ENCODE measurements at places on chromosomes 3 and 15.
A peak's percentile ranks its signal among the peaks of the same experiment; 100 is the strongest.

- DNase-seq, result no peak
Measured at GRCh38 chr3:61438253-61439121, 122.9 kb upstream of the PTPRG start.

GRCh38 chr15:37638116-37638515 is 296.3 kb upstream of the TMCO5A start:
- no peak for DNase-seq

DNA sequence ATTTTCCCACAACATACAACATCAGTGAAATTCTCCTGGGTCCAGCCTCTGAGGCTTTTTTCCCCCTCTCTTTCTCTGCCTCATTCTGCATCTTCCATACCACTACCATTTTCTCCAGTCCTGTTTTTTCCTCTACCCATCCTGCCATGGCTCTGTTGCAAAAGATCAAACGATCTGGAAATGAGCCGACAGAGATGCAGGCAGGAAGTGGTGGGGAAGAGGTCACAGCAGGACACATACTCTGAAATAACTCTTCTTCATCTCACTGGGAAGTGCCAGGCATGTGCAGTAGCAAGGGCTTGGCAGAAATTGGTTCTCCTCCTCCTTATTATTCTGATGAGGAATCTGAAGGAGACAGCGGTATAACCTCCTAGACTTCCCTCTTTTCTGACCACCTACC is 114.3 kb downstream of the CORO2B start:
- DNase-seq, result no peak

DNA sequence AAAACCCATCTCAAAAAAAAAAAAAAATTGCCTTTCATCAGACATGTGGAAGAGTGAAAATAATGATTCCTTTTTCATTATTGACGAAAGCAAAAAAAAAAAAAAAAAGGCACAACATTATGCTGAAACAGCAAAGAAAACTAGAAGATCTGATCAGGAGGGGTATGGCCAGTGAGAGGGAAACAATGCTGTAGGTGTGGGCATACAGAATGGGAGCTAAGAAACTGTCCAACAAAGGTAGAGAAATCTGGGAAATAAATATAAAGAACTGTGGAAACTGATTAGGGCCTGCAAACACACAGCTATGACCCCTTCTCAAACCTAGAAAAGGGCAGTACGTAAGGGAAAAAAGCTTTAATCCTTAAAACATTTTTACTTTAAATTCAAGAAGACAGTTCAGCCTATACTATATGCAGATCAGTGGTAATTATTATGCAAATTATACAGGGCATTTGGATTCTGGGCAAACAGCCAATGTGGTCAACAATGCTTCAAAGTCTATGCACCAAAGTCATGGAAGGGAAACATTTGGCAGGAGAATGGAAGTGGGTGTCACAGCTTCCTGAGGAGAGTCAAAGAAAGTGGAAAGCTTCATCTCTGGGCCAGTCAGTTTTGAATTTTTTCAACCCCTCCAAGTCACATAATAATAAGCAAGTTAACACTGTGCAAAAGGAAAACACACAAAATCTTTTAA is 68.3 kb upstream of the SLC12A8 start:
- no peak for DNase-seq

DNA sequence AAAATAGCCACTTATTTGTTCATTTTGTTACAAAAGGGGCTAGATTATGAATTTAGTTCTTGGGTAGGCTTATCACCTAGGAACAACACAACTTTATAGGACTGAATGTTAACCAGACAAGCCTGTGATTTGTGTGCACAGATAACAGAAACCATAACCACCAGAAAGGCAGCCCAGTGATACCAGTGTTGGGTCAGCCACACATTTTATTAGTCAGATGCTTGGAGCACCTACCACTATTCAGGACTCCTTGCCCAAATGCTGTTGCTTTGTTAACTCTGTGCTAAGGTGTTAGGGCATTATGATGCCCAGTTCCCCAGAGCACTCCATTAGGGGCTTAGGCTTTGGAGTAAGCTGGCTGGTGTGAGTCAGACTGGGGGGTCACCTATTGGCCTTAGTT is 22.5 kb downstream of the PLCL2 start:
- no peak for DNase-seq

GRCh38 chr15:40032125-40032839 is 6.7 kb downstream of the SRP14 start:
- no peak for DNase-seq

DNA sequence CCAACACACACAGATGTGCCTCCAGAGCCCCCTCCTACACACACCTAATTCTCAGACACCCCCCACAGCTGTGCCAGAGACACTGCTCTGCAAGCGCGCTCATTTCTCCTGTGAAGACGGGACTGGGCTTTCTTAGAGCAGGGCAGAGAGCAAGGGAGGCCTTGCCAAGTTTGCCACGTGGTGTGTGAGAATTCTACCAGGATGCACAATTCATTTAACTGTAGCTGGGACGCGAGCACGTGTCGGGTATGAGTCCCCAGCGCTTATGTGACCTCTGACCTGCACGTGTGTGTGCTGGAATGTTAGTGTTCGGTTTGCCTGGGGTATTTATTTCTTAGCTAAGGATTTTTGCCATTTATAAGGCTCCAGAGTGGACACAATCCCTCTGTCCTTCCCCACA is 37.0 kb downstream of the FEM1B start:
- no peak for DNase-seq

DNA sequence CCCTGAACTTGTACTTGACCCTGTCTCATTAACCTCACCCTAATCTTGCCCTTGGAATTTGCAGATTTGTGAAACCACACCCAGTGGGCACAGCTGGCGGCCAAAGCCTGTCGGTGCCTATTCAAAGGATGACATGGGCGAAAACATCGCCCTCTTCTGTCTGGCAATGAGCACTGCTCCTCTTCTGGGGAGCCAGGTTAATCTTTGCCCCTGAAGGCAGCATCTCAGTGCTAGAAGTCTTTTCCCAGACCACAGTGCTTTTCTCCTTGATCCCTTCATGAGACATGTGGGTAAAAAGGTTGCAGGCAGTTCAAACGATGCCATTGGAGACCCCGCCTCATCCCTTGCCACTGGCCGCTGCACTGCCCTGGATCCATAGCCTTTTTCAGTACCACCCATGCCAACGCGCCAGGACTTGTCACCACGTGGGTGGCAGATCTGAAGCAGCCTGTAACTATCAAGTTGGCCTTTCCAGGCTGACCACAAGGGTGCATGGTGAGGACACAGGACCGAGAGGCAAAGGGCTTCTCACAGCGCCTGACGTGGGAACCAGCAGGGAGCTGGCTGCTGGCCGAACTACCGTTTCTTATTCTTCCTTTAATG is 6.5 kb upstream of the DNASE1L3 start:
- DNase-seq, result peak; percentile 31

- no peak for DNase-seq
Measured at GRCh38 chr15:64000183-64000951, 45.9 kb downstream of the DAPK2 start.

- DNase-seq, result no peak
Measured at GRCh38 chr3:72332689-72333088, 515.6 kb downstream of the SHQ1 start.

DNA sequence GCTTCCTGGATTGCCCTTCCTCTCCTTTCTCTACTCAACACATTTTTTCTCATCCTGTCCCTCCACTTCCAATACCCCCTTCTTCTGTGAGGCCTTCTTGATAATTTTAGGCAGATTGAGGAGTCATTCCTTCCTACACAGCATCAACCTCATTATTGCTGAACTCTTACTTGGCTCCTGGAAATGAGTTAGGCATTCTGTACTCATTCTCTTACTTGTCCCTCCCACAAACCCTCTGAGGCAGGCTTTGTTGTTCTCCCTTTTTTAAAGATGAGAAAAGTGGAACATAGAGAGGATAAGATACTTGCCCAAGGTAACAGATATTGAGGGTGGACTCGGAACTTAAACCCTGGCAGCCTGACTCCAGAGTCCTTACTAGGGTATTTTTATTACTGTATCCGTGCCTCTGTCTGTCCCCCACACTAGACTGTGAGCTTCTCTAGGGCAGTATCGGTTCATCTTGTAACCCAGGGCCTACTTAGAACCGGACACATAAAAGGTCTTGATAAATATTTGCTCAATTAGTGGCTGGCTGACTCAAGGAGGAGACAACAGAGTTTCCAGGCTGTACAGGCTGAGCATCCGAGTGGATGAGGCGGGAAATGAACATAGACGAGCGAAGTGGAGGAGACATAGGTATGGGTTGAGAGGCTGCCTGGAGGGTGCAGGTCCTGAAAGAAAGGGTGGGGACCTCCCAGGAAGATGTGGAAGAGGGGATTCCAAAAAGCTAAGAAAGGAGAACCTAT is 148.7 kb upstream of the ATP2B2 start:
- DNase-seq, result no peak

DNA sequence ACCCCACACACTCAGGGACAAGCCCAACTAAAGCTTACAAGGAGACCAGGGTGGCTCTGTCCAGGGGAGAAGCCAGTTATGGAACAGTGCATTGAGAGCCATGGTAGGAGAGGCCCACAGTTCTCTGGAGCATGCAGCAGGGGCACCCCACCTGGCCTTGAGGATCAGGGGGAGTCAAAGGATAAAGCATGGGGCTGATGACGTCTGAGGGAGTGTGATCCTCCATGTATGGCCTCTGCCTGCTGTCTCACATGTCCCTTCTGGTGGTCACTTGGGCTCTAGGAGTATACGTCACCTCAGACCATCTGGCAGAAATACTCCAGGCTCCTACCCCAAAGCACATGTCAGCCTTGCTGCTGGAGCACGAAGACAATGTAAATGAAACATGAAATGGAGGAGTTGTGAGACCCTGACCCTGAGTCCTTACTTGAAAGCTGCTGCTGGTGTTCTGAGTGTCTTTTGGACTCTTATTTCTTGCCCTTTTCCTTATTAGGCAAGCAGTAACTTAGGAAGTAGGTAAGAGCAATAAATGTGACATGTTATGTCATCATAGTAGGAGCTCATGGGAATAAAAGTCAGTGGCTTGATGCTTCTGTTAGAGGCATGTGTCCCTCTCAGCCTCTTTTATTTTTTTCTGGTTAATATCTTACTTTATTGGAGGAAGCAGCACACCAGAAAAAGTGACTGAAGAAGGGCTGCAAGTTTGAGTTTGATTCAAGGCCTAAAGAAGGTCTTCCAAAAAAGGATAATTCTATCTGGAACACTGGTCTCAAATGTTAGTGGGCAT is 15.5 kb downstream of the SRPRB start:
- no peak for DNase-seq

DNA sequence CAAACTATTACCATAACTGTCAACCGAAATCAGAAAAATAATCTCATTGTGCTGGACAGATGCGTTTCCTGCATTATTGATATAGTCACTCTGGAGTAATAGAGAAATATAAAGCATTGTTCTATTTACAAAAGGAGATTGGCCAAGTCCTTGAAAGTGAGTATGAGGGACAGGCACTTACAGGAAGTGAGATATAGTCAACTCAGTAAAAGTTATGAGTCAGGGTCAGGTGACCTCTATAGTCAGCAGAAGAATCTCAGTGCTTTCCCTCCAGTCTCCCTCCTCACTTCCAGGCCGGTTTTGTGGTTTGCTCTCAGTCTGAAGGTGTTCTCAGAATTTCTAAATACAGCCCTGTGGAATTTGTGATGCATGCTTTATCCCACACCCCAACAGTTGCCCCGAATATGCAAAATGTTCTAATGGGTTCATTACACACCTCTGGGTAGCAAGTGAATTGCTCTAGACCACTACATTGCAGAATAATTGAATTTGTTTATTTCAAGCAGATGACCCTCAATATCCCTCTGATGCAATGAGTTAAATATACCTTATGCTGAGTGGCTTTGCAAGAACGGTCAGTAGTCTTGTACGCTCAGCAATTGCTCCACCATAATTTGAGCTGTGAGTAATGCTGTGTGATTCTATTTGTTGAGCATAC is 787.7 kb downstream of the MCTP2 start:
- DNase-seq, result no peak

- no peak for DNase-seq
Measured at GRCh38 chr3:193974671-193975535, 161.0 kb upstream of the HES1 start.

DNA sequence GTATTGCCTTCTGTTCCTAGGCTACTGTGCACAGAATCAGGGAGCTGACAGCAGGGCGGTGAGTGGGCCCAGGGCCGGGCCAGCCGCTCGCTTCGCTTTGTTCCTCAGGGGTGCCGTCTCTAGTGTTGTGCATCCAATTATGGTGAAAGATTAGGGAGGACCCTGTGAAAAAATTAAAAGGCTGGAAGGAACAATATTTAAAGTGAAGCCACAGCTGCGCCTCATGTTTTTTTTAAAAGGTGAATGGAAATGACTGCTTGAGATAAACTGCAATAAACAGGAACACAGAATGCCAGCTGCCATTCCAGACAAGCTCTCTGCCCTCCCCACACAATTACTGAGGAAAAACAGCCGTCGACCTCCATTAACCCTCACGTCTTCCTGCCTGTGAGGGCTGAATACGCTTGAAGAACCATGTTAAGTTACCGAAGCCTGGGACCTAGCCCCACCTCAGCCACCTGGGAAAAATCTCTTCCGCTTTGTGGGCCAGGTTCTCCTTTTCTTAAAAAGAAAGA is 132.0 kb upstream of the IL12A start:
- no peak for DNase-seq

DNA sequence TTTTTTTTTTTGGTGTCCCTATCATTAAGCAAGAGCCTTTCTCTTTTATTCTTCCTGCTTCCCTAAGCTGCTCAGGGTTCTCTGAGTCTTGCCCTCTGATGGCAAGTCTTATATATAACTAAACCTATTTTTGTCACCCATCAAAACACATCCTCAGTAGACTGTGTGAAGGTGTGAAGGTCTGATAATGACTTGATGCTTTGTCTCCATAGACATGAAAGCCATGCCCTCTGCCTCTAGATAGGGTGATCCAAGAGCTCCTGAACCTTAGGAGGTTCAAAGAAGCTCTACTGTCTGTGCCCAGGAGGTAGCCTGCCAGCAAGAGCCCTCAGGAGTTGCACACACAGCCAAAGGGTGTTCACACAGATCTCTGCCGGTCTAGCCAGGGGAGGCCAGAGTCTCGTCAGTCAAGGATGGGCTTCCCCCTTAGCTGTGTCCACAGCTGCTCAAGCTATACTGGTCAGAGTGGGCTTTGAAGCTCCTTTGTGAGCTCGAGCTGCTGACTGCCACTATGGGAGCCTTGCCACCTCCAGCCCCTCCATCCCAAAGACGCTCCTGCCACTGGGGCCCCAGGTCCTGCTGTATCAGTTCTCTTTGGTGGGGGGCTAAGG is 13.1 kb upstream of the SNX22 start:
- DNase-seq, result no peak

DNA sequence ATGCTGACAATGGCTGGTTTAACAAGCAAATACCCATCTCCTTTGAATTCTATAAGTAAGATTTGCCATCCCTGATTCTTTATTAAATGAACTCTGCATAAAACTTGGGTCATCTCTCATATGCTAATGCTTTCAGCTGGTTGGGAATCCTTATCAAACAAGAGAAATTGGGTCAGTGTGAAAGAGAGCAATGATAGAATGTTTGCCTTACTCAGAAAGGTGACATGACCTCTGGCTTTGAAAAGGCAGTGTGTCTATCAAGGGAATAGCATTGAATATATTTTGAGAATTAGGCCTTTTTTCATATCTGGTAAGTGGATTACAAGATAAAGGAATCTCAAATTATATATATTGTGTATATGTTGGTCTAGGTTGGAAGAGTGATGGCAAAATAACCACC is 8.7 kb upstream of the SLC7A14 start:
- no peak for DNase-seq

All from activated effector memory CD4-positive, alpha-beta T cell treated with Interleukin-2 at 50 U/mL for 16 hours (primary cell).